ENCODE measurements at places on chromosomes 4 and X.

GRCh38 chr4:87005369-87005689 is 70.5 kb downstream of the AFF1 start:
- DNase-seq: no peak

DNA sequence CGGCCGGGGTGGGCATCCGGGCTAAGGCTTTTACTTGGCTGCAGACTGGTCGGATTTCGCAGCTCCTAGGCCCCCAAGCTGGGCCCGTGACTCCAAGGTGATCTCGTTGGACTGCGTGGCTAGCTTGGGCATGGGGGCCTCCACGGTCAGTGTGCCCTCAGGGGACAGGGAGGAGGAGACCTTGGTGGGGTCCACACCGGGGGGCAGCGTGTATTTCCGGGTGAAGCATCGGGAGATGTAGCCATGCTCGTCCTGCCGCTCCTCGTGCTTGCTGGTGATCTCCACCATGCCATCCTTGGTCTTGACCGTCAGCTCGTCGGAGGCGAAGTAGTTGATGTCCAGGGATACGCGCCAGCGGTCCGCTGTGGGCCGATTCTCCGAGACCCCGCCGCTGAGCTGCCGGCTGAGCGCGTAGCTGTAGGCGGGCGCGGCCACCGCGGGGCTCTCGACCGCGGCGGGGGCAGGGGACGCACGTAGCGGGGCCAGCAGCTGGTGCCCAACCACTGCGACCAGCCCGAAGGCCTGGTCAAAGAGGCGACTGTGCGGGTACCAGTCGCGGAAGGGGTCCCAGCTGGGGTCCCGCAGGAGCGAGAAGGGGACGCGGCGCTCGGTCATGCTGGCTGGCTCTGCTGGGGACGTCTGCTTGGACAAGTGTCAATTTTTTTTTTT is 881 bp upstream of the CACNA1F start:
- no peak for DNase-seq

DNA sequence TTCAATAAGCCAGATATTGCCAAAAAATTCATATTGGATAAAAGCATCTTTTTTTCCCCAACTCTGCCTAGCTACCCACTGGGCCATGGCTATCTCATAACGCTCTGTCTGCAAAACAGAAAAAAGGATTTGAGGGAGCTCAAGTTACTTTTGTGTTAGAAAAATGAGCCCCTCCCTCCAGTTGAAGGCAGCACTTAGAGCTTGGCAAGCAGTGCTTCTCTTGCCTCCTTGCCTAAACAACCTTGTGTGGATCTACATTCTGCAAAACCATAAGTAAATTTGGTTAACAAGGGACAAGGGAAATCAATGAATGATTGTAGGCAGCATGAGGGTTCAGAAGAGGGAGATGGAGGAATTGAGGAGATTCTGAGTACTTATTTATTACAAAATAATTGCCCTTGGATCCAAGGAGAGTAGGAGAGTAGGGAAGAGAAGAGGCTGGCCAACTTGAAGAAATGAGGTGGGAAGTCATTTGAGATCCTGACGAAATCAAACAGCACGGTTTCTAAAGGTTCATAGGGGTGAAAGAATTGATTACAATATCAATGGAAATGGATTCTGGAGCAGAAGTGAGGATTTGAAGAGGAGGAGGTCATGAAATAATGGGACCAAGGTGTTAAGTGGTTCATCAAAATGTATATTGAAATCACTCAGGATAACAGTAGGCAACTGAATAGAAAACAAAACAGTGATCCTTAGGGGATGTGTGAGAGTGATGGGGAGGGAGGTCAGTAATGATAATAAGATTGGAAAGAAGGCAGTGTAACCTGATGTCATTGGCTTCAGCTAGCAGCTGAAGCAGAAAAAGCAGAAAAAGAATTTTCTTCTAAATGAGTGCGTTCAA is 434.8 kb upstream of the IGFBP7 start:
- no peak for DNase-seq

GRCh38 chrX:35842674-35843073 is 44.5 kb downstream of the MAGEB16 start:
- no peak for DNase-seq

DNA sequence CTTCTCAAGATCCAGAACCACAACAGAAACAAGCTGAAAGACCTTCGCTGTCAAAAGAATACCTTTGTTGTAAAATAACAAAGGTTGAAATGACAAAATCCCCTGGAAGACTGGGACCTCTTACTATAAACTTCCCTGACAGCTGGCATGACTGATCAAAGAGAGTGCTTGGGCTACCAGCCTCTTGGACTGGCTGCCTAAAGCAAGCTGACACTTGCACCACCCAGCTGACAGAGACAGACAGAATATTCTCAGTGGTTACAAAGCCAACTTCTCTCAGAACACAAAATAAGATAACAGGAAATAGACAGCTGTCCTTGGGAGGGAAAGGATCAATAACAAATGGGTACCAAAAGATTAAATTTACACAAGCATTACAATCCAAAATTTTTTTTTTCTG is 241.7 kb upstream of the SPOCK3 start:
- no peak for DNase-seq

- no peak for DNase-seq
Observed at GRCh38 chr4:100889401-100889800, 371.6 kb upstream of the EMCN start.

GRCh38 chr4:124253080-124253479 is 459.5 kb downstream of the ANKRD50 start:
- DNase-seq: no peak

GRCh38 chrX:41409006-41409405 is 38.1 kb upstream of the NYX start:
- DNase-seq: no peak

DNA sequence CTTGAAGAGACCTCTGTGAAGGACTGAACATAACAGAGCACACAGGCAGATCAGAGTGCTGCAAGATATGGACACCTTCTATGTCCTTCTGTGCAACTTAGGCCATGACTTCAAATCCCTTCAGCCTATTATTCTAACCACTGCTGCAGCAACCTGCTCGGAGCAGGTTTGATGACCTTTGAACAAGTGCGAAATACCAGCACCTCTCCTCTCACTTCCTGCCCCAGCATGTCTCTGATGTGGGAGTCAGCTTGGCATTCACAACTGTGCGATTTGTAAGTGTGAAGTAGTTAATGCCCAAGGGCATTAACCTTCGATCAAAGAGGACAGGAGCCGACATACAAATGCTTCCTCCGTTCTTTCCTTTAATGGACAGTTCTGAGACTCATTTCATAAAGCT is 1.6 kb upstream of the EXOC1 start:
- peak; percentile 53 for DNase-seq

- no peak for DNase-seq
Observed at GRCh38 chr4:38904090-38904666, 36.6 kb downstream of the FAM114A1 start.

DNA sequence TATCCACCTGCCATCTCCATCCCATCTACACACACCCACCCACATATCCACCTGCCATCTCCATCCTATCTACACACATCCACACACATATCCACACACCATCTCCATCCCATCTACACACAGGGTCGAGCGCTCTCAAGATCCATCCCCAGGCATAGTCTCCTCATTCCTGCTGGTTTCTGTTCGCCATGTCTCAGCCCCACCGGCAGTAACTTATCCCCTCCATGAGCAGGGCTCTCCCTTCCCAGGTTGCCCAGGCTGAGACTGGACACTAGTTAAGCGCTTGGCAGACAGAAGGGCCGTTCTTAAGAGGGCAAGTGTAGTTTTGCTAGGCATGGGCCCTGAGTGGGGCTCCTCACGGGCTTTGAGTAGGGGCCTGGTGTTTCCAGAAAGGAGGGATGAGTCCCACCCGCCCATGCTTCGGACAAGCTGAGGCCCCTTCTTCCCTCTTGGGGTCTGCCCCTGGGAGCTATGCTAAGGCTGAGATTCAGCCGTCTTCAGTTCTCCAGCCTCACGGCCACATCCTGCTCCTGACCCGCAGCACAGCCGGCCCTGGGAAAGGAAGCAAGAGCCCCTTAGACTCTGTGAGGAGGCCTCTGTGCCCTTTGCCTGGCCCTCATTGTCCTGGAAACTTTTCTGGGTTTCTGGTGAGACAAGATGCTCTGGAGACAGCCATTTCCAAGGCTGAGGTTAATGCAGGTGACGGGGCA is 20.4 kb downstream of the TMEM271 start:
- no peak for DNase-seq

GRCh38 chr4:40225497-40225896 is 28.7 kb downstream of the RHOH start:
- no peak for DNase-seq

GRCh38 chrX:141443922-141444321 is 140.6 kb downstream of the SPANXA1 start:
- no peak for DNase-seq

GRCh38 chr4:136000246-136000645 is 1532.0 kb downstream of the PCDH18 start:
- DNase-seq: no peak

- no peak for DNase-seq
Observed at GRCh38 chrX:32871636-32872035, 339.7 kb downstream of the DMD start.

DNA sequence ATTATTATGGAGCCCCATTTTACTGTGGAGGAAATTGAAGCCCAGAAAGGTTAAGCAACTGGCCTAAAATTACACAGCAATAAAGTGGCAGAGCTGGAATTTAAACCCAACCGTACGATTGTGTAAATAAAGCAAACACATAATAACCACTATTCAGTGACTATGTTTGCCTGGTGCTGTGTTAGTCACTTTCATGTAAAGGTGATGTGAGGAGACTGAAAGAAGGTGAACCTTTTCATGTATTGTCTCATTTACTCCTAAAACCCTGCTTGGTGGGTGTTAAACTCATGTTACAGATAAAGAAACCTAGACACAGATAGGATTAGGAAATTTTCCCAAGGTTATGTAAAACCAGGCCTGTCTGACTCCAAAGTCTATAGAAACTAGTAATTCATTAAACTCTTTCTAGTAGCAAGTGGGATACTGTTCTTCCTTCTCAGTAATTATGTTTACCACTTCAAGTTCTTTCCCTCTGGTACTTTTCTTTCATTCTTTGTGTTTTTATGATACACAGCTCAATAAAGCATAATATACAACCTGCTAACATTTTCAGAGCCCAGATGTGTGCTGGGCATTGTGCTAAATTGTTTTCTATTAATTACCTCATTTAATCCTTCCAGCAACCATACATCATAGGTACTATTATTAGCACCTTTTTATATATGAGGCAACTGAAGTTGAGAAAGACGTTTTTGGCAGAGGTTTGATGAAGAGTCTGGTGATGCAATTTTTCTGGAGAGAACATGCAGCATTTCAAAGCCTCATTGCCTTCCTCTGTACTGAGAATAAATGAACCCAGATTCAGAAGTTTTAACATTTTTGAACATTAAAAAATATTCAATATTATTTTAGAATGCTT is 202.7 kb downstream of the SPRY1 start:
- no peak for DNase-seq

- no peak for DNase-seq
Observed at GRCh38 chrX:53474707-53475106, 40.5 kb upstream of the HSD17B10 start.

GRCh38 chr4:15695240-15695699 is 7.6 kb upstream of the BST1 start:
- no peak for DNase-seq

GRCh38 chr4:134668237-134668636 is 466.6 kb upstream of the PABPC4L start:
- DNase-seq: no peak

DNA sequence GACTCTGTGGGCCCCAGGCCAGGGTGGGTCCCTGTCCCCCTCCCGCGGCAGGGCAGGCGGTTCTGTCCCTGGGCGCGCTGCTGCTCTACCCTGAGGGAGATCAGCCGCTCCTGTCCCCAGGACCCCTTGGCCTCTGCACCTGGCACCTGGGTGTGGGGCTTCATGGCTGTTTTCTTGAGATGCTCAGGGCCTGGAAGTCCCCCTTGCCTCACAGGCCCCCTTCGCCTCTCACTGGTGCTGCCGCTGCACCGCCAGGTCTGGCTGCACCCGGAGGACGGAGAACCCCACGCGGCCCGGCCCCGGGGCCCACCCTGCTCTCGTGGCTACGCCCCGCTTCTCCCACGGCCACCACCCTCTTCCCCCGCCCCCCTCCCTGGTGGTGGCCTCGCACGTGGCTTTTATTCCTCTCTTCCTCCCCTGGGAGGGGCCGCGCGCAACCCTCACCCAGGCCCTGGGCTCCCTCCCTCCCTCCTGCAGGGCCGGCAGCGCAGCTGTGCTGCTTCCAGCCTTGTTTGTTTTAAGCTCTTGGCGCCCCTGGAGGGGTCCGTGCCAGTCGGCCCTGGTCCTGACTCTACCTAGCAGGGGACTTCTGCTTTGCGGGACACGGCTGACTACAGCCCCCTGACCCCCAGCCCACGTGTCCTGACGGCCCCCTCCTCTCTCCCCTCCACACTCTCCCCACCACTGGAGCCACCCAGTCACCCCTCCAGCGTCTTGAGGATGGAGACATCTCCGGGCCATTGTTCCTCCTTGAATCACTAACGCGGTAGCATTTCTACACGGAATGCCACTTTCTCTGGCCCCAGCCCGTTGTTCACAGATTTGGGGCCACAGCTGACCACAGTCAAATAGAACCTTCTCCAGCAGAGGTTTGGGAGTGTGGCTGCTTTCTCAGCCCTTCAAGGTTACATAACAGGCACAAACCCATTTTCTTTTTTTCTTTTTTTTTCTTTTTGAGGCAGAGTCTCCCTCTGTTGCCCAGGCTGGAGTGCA is 20.6 kb upstream of the CLDN24 start:
- no peak for DNase-seq

DNA sequence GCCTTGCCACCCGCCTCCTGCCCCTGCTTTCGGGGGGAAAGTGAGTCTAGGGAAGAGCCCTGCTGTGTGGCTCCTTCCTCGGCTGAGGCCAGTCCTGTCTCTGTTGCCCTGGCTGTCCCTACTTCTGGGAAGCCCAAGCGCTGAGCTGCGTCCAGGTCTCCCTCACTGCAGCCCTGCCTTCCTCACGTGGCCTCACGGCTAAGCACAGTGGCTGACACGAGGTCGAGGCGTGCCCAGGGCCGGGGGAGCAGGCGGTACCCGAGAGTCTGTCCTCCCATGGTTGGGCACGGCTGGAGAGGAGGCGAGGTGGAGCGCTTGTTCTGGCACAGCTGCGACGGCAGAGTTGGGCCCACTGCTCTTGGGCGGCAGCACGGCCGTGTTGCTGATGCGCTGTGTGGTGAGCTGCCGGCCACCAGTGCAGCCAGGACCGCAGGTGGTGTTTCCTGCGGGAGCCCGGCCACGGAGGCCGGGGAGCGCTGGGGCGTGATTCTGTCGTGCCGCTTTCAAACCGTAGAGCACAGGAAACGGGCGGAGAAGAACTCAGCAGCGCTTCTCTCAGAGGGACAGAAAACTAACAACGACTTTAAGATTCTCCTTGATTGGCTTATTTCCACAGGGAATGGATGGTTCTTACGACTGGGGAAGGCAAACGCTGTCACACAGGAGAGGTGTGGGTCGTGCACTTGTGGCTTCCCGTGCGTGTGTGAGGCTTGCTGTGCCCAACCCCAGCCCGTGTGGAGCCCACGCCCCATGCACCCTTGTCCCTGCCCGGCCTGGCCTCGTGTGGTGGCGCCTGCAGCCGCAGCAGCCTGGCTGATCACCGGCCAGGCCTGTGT is 21.3 kb downstream of the MAEA start:
- DNase-seq: no peak

Measured in stimulated activated effector memory CD8-positive, alpha-beta T cell treated with anti-CD3 and anti-CD28 coated beads, Interleukin-12 subunit alpha, Interleukin-12 subunit beta, amount 100 ng/mL, for 72 hours (primary cell).